ENCODE measurements at places on chromosomes 3 and 15.

GRCh38 chr15:67474405-67475110 is 46.4 kb upstream of the C15orf61 start:
- no peak for DNase-seq

- DNase-seq, result peak; percentile 83
Observed at GRCh38 chr3:100060685-100061484, 53.4 kb downstream of the FILIP1L start.

GRCh38 chr3:15154326-15154725 is 51.7 kb upstream of the CAPN7 start:
- no peak for DNase-seq

DNA sequence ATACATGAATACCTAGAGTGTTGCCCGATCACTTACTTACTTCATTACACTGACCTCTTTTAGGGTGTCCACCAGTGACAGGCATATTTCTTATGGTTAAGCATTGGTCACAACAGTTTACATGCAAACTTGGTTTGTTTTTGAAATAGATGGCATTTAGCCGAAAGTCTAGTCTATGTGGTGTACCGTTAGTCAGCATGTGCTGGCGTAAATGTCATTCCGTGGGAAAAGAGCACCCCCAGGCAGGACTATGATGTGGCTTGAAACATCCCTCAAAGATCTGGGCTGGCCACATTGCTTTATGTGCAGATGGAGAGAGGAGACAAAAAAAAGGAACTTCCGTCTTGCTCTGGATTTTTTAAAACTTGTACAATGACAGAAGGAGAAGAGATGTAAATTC is 357.0 kb upstream of the ICE2 start:
- peak; percentile 40 for DNase-seq

- no peak for DNase-seq
Observed at GRCh38 chr3:51944451-51945021, 2.4 kb downstream of the PARP3 start.

DNA sequence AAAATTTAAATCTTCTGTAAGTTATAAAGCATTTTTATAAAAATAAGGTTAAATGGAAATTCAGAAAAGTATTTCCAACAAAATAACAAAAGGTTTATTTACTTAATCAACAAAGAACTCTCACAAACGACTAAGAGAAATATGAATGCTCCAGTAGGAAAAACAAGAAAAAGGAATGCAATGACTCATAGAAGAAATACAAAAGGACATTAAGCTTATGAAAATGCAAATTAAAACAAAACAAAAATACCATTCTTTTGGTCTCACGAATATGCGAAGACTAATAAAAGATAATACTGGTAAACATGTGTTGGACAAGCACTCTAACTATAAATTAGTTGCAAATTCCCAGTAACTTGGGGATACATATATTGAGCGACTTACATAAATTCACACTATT is 17.5 kb upstream of the TBC1D5 start:
- no peak for DNase-seq

GRCh38 chr3:159416856-159417255 is 571.8 kb upstream of the IL12A start:
- no peak for DNase-seq

DNA sequence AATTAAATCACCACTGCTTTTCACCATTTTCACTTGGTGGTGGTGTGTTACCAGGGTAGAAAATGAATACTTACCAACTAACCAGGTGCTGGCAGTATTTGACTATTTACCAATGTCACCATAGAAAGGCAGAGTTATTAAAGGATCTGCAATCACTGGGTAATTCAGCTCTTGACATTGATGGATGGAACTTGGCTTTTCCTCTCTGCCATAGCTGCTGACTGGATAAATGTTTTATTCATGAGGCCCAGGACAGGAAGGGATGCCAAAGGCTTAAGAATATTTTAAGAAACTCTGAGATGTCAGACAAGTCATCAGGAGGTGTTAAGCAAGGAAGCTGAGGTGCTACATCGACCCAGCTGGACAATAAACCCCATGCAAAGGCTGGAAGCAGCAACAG is 495.5 kb upstream of the CFAP20DC start:
- DNase-seq, result no peak

GRCh38 chr3:123337948-123338619 is 110.8 kb downstream of the ADCY5 start:
- DNase-seq, result no peak

GRCh38 chr15:70703096-70703878 is 60.1 kb downstream of the UACA start:
- no peak for DNase-seq

DNA sequence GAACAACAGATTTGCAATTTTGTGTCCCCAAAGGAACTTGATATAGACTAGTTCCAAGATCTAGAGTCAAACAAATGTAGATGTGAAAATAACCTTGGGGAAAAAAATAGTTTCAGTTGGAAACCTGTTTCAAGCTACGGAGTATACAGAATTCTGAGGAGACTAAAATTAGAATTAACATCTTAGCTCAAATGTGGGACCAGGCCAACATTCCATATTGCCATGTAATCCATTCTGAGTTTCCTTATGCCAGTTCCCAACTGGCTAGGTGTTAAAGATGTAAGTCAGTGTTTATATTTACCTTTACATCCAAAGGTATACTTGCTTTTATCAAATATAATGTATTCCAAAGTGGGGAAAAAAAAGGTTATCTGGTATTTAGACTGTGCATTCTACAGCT is 76.3 kb downstream of the UBE3A start:
- no peak for DNase-seq

DNA sequence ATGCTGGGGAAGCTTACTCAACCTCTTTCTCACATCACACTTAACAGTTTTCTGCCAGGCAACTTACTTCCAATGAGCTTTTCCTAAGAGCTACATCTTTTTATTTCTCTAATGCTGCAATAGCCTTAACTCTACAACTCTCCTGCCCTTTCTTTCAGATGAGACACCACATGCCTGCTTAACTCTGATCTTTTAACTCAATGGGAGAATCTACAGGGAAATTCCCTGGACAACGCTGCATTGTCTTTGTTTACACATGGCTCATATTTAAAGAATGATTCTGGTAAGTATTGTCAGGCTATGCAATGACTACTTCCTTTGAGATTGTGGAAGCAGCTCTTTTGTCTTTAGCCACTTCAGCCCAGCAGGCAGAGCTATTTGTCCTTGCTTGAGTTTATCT is 353.1 kb upstream of the BCHE start:
- DNase-seq, result no peak

- no peak for DNase-seq
Observed at GRCh38 chr3:57512166-57512565, 32.0 kb downstream of the DNAH12 start.

DNA sequence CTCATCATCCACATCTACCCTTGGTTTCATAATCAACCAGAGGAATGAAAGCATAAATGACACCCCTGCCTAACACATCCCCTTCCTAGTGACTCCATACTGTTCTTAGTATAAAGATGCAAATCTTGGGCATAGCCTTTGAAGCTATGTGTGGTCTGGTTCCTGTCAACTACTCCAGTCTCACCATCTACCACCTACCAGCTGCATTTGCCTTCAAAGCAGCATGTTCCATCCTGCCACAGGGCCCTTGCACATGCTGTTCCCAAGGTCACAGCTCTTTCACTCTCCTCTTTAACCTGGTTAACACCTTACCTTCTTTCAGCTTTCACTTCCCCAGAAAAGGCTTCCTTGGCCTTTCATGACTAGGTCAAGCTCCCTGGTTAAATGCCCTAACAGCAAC is 62.3 kb upstream of the ARHGEF3 start:
- no peak for DNase-seq

DNA sequence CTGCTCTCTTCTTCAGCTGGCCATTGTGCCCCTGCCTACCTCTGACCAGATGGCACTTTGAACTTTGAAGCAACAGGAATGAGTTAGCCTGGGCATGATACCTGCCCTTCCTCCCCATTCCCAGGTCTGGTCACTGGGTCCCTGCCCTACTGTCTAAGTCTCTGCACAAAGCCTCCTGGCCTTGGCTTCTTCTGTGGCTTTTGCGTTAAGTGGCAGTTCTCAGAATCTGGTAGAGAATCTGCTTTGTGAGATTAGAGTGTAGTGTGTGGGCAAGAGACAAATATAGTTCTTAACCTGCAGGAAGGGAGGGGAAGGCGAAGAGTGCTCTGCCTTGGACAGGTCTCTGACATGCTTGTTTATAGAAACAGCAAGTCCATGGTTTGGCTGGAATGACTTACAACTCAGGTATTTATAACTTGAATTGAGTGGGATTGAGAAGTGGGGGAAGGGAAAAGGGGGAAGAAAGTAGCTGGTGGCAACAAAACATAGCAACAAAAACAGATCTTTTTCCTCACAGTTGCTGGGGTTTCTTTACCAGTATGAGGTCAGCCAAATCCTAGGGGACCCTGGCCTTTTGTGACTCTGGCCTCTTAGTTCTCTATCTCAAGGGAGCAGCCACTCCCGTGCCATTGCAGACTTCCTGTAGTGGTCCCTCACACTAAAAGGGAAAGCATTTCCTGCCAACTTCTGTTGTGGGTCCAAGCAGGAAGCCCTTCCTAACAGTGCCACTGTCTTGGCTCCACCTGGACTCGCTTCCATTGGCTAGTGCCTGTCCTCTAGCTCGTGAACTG is 16.7 kb downstream of the MAPKBP1 start:
- DNase-seq, result peak; percentile 87

- peak; percentile 69 for DNase-seq
Observed at GRCh38 chr3:47780741-47781684, 680 bp downstream of the SMARCC1 start.

- peak; percentile 24 for DNase-seq
Observed at GRCh38 chr3:81707996-81708395, 53.4 kb downstream of the GBE1 start.

- no peak for DNase-seq
Observed at GRCh38 chr3:140290105-140290504, 355.1 kb downstream of the CLSTN2 start.

- no peak for DNase-seq
Observed at GRCh38 chr15:50224606-50225005, 40.9 kb downstream of the HDC start.

GRCh38 chr3:55167586-55168317 is 239.9 kb upstream of the LRTM1 start:
- no peak for DNase-seq

Measured in OCI-M1 (cell line).